ENCODE measurements at places on chromosomes 2 and 18.

- no peak for DNase-seq
Measured at GRCh38 chr2:167490455-167490854, 602.2 kb downstream of the XIRP2 start.

DNA sequence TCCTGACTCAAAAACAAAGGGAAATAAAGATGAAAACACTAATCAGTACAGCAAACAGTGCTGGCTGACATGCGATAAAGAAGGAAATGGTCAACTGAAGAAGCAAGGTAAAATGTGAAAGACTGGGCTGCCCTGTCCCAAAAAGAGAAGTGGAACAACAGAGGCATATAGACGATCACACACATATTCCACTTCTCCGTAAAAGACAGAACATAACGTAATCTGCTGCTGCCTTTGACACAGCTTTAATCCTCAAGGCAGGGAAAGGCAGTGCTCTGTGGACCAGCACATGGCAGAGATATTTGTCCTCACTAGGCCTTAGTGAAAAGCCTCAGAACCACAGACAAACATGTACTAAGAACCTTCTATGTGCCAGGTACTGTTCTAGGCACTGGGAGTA lies 24.3 kb upstream of the REL start:
- DNase-seq, result no peak

DNA sequence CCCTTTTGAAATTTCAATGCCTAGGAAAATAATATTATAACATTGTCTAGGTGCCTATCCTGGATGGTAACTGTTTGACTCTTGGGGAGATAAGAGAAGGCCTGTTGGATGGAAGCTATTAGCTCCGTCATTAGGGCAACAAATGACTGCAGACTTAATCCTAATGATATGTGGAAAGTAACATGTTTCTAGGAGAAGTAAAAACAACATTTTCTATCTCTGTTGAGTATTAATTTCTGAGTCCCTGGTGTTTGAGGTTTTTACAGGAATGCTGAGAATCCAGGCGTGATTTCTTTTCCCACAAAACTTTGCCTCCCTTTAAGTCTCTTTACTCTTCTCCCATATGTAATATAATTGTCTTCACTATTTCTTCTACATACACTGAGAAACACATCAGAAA lies 159.1 kb downstream of the GALNT1 start:
- no peak for DNase-seq

GRCh38 chr18:69725009-69725408 lies 222.7 kb downstream of the CD226 start:
- no peak for DNase-seq

DNA sequence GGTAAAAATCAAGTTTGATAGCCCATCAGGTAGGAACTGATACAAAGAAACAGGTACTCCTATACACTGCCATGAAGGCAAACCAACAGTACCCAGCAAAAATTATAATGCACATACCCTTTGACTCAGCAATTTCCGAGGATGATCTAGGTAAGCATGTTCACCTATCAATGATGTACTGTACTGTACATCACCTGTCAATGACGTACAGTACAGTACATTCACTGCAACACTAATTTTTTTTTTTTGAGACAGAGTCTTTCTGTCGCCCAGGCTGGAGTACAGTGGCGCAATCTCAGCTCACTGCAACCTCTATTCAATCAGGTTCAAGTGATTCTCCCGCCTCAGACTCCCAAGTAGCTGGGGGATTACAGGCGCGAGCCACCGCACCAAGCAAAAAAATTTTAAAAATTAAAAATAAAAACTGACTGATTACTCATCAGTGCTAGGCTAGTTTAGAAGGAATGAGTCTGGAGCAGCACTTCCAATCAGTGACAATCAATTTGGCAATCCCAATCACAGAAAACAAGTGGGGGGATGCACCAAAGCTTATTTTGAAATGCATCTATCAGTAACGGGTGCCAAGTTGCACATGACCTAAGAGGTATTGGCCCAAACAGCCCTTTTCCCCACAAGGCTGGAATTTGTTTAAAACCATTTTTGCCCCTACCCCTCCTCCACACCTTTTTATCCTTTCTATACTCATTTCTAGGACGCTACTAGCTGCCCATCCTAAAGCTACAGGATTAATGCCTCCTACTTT lies 8.2 kb downstream of the SRSF7 start:
- no peak for DNase-seq

GRCh38 chr2:222805591-222806304 lies 55.1 kb upstream of the ACSL3 start:
- no peak for DNase-seq

- peak; percentile 53 for DNase-seq
Measured at GRCh38 chr2:57890464-57890863, 156.1 kb upstream of the VRK2 start.

DNA sequence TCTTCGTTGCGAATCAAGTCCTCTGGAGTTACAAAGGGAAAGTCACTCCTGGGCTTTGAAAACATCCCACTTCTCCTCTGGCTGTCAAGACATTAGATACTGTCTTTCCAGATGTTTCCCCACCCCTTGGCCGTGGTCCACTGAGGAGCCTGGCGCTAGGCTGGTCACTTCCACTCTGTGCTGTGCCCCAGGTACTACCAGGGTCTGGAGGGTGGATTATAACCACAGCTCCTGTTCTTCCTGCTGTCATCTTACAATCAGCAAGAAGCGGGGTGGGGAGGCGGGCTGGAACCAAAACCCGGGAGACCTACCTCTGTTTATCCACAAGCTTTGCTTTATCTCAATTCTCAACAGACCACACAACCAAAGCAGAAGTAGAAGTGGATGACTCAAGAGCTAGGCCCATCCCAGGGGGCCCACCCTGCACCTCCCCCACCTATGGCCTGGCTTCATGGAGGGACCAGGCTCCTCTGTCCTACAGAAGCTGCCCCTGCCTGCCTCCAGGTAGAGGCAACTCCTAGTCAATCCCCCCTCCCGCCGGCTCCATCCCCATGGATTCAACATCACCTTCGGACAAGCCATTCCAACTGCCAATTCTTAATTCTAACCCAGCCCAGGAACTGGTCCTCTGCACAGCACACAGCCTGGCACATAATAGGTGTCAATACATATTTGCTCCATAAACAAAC lies 17.8 kb downstream of the SMAD7 start:
- no peak for DNase-seq

DNA sequence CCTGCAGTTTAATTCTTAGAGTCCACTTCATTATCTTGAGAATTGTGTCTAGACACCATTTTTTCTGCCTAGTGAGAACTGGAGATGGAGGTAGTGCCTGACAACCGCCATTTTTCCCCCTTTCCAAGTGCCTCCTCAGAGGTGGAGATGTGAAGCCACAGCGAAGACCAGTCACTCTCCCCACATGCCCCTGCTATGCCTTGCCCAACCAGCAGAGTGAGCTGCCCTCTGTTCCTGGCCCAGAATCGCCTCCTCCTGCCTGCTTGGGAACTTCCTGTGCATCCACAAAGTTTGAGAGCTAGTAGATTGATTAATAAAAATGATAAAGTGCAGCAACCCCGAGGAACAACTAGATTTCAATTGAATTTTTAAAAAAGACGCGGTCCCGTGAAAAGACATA lies 123.3 kb downstream of the CLIP4 start:
- DNase-seq, result no peak

- DNase-seq, result no peak
Measured at GRCh38 chr2:239606741-239607516, 206.1 kb upstream of the HDAC4 start.

- DNase-seq, result no peak
Measured at GRCh38 chr2:229578052-229578846, 136.1 kb downstream of the DNER start.

DNA sequence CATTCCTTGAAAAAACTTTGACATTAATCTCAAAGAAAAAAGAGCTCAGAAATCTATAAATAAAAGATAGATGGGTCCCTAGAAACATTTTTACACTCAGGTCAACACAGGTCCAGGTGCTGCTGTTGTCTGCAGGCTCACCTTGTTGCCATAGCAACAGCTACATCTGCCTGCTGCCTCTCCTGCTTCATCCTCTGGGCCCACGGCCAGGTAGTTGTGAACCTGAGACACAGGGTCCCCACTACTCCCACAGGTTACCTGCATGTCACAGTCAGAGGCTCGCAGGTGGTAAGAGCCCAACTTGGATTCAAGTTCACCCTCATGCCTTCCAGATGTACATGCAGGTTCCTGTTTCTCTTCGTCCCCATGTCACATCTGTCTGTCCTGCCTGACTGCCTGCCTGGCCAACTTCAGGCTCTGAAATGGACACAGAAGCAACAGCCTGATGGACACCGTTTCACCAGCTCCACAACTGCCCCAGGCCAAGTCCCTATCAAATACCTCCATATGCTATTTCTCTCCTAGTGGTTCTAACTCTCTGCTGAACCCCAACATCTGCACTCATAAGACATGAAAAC lies 88.3 kb upstream of the SALL3 start:
- no peak for DNase-seq

DNA sequence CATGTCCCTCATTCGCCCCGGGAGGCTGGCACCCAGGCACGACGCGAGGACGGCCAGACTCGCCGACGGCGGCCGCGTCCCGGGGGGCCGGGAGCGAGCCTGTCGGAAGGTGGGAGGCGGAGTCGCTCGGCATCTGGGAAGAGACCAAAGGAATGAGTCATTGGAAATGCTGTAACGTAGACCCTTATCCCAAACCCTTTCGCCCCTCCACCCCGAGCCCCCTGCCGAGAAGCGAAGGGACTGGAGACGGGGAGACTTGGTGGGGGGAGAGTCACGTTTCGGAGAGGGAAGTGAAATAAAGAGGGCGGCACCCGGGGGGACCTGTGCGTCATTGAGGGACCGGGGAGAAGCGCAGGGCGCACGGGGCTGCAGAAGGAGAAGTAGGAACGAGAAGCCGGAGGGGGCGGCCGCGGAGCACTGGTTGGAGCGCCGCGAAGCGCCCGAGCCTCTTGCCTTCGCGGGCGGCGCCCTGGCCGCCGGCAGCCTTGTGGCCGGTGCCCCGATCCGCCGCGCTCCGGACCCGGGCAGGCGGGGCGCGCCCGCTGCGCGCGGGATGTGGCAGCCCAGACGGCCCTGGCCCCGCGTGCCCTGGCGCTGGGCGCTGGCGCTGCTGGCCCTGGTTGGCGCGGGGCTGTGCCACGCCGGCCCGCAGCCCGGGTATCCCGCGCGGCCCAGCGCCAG lies at the start of gene EMILIN2:
Gene EMILIN2, plus strand, starts transcription at position 371 of the 681 bp plus-strand sequence. Its CDS starts 183 bp downstream, at position 554.
- no peak for DNase-seq

GRCh38 chr2:206937555-206937954 lies 1.8 kb upstream of the CPO start:
- no peak for DNase-seq

DNA sequence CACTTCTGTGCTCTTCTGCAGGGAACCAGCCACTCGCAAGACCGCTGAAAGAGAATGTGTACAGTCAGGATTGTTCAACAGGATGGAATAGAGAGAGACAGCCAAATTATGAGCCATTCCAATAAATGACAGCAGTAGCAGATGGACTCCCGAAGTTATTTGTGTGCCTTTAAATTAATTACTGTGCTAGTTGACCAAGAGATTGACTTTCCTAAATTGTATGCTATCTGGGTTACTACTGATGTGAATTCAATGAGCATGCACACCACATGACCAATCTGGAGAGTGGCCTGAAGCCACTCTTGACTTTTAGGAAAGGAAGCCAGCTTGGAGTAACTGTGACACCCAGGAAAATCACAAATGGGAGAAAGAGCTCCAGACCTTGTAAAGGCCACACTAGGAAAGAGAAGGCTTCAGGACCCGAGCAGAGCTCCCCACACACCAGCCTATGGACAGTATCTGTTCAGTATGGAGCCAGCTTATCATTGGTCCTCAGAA lies 52.8 kb downstream of the CHMP3 start:
- DNase-seq, result no peak

- no peak for DNase-seq
Measured at GRCh38 chr2:236507393-236508085, 62.1 kb upstream of the ACKR3 start.

DNA sequence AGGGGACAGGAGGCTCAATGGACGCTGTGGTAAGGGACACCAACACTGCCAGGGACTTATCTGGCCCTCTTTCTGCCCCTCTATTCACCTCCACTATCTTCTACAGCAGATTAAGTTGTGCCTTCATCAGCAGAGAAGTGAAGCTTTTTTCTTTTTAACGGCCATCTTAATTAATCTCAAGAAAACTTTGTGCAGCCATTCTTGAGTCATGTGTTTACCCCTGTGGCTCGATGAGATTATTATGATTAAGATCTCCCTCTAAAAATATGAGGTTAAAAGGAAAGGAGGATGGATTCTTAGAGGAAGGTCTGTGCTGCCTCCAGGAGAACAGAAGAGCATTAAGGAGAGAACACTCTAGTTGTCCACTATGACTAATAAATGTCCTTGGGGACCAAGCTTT lies 32.4 kb upstream of the DSC1 start:
- DNase-seq, result no peak

GRCh38 chr2:96507957-96508520 lies 2.9 kb upstream of the NEURL3 start:
- DNase-seq, result no peak

DNA sequence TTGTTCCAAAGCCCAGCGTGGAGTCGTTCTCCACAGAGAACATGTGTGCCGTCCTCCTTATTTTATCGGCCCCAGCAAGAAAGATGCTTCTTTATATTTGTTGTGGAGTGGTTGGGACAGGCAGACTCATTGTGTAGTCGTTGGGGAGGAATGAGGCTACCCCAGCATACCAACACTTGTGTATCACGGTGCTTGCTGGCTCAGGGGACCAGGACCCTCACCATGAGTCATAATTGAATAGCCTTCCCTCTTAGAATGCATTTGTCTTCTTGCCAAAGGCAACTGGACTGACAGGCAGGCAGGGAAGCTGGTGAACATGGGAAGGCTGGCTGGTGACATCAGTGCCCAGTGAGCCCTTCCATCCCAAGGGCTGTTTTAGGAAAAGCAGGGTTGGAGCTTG lies 4.7 kb downstream of the CAPN10 start:
- no peak for DNase-seq

- DNase-seq, result no peak
Measured at GRCh38 chr2:113218283-113219091, 44.7 kb downstream of the PSD4 start.

GRCh38 chr2:20450201-20450999 lies 3.5 kb downstream of the RHOB start:
- DNase-seq, result no peak

GRCh38 chr2:200044453-200044852 lies 89.1 kb downstream of the MAIP1 start:
- DNase-seq, result no peak

DNA sequence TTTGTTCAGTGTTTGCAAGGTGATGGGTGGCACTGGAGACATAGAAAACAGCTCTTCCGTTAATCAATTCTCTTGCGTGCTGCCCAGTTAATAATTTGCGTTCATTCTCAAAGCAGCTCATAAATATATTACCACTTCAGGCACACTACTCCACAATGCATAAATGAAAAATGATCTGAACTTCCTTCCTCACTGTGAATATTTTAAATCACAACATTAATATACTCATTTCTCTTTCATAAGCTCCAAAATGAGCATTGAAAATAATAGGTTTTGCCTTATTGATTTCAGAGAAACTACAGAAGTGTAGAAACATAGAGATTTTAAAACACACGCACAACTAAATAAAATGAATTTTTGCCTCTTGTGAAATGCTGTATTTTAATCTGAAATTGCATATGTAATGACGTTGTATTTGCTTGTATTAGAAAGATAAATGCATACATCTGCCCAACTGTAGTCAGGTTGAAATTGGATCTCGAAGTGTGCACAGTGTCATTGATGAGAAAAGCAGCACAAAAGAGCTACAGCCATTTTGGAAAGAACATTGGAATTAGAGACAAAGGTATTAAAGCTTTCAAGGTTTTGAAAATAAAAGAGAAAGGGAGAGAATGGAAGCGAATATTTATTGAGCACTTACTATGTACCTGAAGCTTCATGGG lies 350.5 kb downstream of the LPIN1 start:
- no peak for DNase-seq
